NCI-H1930 (cell line): ENCODE measurements at places on chromosomes 5 and 9.

DNA sequence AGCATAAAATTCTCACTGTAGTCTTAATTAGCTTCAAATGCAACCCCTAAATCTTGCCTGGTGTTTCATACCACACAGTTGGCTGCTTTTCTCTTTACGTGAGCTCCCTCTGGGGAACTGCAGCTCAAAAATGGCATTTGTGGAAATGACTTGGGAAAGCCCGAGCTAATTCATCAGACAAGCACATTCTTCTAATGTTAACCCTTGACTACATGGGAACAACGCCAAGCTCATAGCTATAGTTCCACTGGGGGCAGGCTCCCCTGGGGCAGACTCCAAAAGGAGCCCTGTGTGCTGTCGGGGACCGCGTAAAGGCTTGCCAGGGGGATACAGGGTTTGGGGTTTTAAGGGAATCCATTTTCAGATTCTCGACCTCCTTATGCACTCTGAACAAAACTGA, 301.4 kb upstream of the DAP start:
- DNase-seq: no peak

DNA sequence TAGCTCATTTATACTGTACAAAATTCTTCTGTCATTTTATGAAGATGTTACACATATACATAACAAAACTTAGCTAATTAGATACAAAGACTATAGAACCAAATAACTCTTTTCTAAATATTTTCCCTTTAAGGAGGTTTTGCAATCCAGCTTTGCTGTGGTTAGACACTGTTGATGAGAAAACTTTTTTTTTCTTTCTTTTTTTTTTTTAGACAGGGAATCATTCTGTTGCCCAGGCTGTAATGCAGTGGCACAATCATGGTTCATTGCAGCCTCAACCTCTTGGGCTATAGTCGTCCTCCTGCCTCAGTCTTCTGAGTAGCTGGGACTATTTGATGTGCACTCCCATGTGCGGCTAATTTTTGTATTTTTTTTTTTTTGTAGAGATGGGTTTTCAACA, 38.5 kb upstream of the CDKN2B start:
- DNase-seq: no peak

- no peak for DNase-seq
Observed at GRCh38 chr9:100375658-100376057, 22.9 kb upstream of the TEX10 start.

DNA sequence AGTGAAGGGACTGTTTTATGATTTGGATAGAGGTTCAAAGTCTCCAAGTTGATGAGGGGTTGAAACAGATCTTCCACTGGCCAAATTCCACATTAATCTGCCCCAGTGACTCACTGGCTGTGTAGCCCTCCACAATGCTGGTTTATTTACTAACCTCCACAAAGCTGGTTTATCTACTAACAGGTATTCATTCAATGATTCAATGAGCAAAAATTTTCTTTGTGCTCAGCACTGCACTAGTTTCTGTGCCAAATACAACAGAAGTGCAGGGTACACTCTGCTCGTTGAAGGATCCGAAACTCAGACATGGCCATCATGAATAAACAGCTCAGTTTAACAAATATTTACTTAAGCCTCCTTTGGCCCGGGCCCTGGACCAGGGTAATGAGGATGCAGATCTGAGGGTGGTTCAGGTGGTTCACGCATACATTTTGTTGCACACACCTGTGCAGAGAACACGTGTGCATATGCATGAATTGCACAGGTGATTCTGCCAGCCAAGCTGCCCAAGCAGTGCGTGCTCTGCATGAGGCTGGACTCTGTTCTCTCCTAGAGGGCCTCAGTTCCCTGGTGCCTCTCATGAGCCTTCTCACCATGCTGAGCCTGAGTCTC, 71.0 kb downstream of the SH3PXD2B start:
- no peak for DNase-seq
